ENCODE measurements at places on chromosomes 11 and 22.

- DNase-seq = peak; percentile 27
These were observed 4.3 kb downstream of the SIAE start for GRCh38 chr11:124669193-124669592.

GRCh38 chr11:117380676-117381075, 53.0 kb downstream of the CEP164 start:
- DNase-seq = no peak

DNA sequence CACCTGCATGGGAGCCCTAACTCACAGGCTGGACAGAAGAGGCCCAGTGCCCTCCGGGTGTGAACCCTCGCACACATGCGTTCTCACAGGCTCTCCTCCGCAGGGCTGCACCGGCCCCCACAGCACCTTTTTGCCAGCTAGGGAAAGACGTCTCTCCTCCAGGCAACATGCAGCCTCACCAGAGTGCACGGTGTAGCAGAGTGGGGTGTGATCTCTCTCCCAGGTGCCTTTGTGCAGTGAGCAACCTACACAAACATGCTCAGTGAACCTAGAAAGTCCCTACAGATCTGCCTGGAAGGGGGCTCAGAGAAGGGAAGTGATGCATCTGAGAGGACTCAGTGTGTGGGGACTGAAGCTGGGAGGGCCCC, 3.7 kb upstream of the CARNS1 start:
- no peak for DNase-seq

DNA sequence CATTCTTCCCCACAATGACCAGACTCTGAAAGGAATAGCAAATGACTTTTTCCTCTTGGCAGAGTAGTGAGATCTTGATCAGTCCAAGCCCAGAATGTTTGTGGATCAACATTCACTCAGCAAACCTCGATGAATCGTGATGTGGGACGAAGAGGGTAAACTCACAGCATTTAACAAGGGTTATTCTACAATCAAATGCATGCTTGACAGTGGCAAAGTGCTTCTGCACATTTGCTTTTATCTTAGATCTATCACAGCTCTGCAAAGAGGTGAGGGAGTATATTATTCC, 31.8 kb downstream of the TMPRSS5 start:
- no peak for DNase-seq

DNA sequence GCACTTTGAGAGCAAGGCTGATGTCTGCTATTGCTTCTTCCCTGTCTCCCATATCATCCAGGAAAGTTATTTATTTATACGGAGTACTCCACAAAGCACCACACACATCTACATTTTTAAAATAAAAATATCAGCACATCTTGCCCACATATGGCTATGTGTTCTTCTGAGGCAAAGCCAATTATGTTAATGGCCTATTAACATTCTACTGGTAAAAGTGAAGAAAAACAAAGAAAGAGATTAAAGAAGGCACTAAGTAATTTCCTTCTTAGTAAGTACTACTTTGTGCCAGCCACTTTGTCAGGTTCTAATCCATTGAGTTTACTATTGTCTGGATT, 548.7 kb downstream of the OPCML start:
- DNase-seq = no peak

DNA sequence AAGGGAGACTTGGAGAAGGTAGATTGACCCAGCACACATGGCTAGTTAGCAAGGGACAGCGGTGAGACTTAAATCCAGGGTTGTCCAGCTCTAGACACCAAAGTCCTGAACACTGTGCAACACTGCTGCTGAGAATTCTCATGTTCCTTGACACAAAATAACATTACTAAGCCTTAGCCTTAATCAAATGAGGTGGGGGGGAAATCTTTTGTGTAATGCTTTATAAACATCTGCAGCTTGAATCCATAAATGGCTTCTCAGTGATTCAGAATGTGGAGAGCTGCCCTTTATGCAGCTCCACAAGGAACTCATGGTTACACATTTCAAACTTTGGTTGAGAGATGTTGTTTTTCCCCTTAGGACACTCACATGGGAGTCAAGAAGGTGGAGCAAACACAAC, 80.0 kb downstream of the CD44 start:
- DNase-seq = no peak

DNA sequence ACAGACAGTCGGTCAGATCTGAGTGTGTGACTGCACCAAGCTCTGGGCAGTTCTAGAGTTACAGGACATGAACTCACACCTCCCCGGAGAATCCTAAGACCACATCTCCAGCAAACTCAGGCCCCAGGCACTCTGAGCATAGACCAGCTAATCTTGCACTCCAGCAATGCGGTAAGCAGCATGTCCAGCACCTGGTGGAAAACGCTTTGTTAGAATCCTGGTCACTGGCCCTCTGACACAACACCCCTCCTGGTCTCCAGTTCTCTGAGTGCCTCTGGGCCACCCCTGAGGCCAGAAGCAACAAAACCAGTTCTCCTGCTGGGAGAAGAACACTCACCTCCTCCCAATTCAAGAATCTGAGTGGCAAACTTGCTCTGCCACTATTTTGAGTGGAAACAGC, 82.7 kb upstream of the TMEM45B start:
- DNase-seq = no peak

- no peak for DNase-seq
These were observed 189.2 kb downstream of the EFCAB6 start for GRCh38 chr22:43622886-43623285.

- DNase-seq = no peak
These were observed 894.6 kb downstream of the FAM181B start for GRCh38 chr11:81839016-81839415.

- DNase-seq = no peak
These were observed 49.5 kb downstream of the ZNF280B start for GRCh38 chr22:22458896-22459588.

DNA sequence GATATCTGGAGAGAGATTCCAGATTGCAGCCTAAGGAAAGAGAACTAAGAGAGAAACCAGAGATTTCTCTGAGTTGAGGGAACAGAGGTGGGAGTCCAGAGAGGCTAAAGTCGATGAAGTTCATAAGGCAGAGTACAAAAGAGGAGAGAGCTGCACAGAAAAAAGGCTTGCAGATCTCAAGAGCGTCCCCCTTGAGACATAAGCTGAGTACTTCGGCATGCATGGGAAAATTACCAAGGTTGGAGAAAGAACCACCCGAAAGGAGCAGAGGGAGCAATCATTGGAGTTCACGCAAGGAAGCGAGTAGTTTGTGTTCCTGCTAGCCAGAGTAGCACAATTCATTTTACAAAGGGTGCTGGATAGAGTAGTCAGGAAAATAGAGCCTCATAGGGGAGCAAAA, 293.5 kb downstream of the TMEM135 start:
- DNase-seq = no peak

DNA sequence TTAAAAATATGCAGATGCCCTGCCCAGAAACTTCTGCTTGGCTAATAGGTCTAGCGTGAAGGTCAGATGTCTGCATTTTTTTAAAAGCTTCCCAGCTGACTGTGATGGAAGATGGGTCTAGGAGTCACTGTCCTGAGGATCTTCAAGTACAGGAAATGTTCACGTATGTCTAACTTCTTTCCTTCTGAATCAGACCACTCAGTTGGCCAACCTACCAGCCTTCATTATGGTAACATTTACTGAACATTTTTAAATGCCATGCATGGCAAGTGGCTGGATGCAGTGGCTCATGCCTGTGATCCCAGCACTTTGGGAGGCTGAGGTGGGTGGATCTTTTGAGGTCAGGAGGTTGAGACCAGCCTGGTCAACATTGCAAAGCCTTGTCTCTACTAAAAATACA, 1.1 kb upstream of the PRG2 start:
- no peak for DNase-seq

DNA sequence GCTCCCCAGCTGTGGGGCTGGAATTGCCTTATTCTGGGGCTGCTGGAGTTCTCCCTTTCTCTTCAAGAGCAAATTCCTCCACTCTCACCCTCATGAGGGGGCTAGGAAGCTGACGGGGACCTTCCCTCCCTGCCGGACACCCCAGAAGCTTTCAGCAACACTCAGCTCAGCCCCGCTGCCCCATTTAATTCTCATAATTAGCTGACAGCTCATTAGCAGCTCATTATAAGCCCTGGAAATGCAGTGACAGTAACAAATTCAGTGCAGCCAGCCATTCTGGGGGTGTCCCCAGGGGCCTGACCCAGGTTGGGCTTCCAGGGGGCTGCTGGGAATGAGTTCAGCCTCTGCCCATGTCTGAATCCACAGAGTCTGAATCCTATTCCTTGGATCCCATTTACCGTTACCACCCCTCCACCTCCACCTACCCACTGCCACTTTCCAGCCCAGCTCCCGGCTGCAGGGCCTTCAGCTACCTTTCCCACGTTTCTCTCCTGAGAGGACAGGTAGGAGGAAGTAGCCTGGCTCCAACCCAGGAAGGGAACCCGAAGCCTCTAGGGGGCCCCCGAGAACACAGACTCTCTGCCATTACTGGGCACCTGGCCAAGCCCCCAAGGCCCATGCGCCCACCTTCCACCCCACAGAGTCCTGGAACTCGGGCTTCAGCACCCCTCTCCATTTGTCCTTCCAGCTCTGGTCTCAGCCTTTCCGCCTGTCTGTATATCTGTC, 101.7 kb upstream of the LMO1 start:
- DNase-seq = no peak

- DNase-seq = peak; percentile 57
These were observed 1.2 kb downstream of the BIRC3 start for GRCh38 chr11:102318469-102318868.

DNA sequence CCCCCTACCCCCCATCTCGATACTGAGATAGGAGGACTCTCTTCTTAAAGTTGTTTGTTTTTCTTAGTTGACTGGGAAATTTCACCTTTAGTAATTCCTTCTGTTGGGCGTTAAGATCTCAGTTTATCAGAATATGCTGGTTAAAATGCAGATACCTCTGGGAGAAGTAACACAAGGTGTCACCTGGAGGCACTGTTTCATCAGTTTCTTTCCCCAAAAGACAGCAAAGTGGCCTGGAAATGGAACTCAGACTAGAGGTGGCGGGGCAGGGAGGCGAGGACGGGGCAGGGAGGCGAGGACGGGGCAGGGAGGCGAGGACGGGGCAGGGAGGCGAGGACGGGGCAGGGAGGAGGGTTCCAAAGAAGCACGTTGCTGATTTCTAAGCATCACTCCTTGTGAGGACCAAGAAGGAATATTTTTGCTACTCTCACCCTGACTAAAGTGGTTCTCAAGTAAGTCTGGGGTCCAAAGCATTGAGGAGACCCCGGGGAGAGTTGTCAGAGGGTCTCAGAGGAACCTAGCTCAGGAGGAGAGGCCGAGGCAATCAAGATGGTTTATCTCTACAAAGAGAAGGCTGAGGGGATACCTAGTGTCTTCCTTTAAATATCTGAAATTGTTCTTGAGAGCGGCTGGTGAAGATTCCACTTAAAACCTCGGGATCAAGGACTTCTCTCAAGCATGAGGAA, 147.0 kb upstream of the B3GAT1 start:
- DNase-seq = no peak

GRCh38 chr11:134228625-134229024, 4.2 kb downstream of the VPS26B start:
- peak; percentile 49 for DNase-seq

- DNase-seq = no peak
These were observed 3.1 kb downstream of the WBP2NL start for GRCh38 chr22:42001706-42002105.

DNA sequence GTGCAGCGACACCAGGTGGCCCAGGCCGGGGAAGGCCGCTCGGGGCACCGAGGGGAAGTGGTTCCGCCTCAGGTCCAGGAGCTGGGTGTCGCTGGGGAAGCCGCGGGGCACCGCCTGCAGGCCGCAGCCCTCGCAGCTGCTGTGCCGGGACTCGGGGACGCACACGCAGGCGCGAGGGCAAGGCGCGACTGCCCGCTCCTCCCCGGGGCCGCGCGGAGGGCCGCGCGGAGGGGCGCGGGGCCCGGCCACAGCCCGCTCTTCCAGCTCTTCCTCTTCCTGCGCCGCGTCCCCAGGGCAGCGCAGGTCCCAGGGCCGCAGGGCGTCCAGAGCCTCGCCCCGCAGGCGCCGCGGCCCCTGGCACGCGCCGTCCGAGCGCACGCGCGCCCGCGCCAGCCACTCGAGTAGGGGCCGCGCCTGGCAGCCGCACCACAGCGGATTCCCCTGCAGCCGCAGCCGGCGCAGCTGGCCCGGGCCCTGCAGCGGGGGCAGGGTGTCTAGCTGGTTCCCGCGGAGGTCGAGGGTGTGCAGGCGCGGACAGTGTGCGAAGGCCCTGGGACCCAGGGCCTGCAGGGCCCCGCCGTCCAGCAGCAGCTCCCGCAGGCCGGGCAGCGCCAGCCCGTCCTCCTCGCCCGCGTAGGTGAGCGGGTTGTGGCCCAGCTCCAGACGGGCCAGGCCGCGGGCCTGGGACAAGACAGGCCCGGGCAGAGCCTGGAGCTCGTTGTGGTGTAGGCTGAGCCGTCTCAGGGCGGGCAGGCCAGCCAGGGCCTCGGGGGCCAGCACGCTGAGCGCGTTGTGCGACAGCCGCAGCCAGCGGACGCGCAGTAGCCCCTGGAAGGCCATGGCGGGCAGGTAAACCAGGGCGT, 2.8 kb downstream of the CHADL start:
- DNase-seq = peak; percentile 80

GRCh38 chr11:116691771-116692177, 81.0 kb downstream of the BUD13 start:
- DNase-seq = peak; percentile 61

- DNase-seq = no peak
These were observed 11.2 kb downstream of the CCS start for GRCh38 chr11:66604155-66604554.

DNA sequence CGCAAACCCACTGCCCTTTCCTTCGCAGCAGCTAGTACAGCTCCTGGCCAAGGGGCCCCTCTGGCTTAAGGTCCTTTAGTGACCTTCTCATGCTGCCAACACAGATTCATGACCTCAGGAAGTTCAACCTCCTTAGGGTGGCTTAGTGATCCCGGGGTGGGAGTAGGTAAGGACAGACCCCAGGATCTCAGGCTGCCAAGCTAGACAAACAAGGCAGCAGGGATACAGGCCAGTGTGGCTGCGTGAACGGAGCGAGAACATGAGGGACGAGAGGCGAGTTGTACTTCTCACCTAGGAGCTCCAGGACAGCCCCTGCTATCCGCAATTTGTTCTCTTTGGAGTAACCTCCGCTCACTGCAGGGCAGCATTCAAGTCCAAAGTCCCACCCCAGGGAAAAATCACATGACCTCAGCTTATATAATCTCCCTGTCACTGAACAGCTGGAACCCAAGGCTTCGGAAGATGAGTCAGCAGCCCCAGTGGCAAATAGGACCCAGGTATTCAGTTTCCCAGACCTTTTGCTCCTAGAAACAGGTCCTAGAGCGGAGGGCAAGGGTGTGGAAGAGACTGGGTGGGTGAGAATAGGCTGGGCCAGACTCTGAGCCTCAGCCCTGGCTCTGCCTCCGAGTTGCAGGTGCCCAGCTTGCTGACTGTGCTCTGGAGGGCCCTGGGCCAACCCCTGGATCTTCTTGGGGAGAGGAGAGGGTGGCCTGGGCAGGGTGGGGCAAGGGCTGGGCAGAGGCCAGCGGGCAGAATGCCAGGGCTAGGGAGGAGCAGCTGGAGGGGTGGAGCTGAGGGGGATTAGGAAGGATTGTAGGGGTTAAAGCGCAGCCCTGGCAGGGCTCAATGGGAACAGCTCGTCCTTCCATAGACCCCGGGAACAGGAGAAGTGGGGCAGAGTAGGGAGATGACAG, 13.1 kb downstream of the USP2 start:
- DNase-seq = no peak

- no peak for DNase-seq
These were observed 340.8 kb downstream of the MN1 start for GRCh38 chr22:27460591-27461347.

GRCh38 chr11:69339041-69339733, 45.2 kb downstream of the MYEOV start:
- DNase-seq = no peak
